Stimulated activated CD4-positive, alpha-beta T cell treated with anti-CD3 and anti-CD28 coated beads, TNF-alpha, amount 100 ng/mL, for 4 hours (primary cell): ENCODE measurements at places on chromosomes 16 and 17.

DNA sequence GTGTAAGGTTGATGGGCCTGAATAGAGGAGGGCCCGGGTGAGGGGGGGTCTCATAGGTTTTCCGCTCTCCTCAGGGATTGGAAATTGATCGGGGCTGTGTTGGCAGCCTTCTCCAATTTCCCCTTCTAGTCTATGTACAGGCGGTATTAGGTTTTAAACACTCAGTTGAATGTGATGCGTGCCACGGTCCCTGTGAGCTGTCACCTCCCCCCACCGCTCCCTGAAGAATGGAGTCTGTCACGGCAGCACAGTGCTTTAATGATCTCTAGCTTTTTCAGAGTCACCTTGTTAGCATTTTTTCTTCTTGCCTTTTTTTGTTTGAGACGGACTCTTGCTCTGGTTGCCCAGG lies 800 bp downstream of the COX4I1 start:
- no peak for DNase-seq

- no peak for DNase-seq
Measured at GRCh38 chr17:11853321-11854151, 143.7 kb downstream of the ZNF18 start.

GRCh38 chr17:49621946-49622529 lies 46.4 kb downstream of the NXPH3 start:
- DNase-seq, result no peak

DNA sequence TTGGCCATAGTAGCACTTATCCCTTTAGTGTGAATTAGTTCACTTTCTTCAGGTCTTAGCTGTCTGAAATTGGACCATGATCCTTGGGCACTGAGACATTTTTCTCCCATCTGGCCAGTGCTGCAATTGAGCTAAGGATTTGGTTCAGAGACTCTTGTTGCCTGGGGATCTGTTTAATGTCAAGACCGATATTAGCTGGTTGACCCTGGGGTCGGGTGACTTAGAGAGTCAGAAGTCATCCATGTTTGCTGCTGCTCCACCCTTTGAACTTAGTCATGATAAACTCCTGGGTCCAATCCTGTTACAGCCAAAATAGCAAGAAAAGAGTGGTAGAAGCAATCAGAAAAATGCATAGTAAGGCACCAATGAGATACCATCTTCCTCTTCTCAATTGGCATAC lies 45.8 kb upstream of the TOX3 start:
- DNase-seq, result no peak

GRCh38 chr17:49925921-49926320 lies 43.1 kb upstream of the DLX4 start:
- DNase-seq, result no peak

GRCh38 chr16:54175552-54176375 lies 110.8 kb downstream of the IRX3 start:
- no peak for DNase-seq

- DNase-seq, result no peak
Measured at GRCh38 chr17:17025621-17026020, 16.6 kb upstream of the MPRIP start.

- no peak for DNase-seq
Measured at GRCh38 chr16:85735946-85736345, 14.9 kb downstream of the C16orf74 start.

GRCh38 chr16:54774768-54775167 lies 155.9 kb upstream of the IRX5 start:
- DNase-seq, result no peak

DNA sequence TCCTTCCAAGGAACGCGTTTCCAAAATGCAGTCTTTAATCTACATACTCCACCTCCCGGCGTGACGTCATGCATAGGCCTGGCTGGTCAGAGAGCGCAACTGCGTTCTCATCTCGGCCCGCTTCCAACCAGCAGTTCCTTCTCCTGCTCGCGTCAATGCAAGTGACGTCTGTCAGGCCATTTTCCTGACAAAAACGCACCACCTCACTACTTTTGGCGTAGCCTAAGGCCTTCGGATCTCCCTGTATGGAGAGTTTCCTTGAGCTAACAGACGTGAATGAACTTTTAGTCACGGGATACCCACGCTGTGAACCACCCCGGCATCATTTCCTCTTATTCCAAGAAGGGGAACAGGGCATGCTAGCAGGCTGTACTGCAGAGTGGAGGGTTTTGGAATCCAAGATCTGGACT lies 25.0 kb downstream of the TEX14 start:
- no peak for DNase-seq
